G401 (cell line): ENCODE measurements at places on chromosomes 3 and 15.

GRCh38 chr3:128381609-128382008, 85.1 kb downstream of the DNAJB8 start:
- DNase-seq: no peak

DNA sequence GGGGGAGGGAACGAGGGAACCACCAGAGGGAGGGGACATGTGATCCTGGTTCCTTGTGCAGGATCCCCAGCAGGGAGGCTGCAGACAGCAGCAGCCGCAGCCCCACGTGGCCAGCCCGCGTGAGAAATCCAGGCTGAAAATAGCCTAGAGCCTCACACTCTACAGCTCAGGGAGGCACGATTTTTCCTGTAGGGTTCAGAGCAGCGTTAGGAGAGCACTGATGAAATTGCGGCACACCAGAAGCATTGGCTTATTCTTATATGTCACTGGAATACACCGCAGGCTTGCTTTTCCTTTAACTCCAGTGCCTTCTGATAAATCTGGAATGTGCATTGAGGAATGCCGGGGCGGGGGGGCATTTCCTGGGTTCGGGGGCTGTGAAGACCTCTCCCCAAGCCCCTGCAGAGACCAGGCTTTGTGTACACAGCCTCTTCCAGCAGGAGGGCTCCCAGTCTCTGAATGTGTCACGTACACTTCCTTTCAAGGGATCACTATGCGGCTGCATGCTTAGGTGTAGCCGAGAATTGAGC, 193.0 kb downstream of the ATP10A start:
- peak; percentile 90 for DNase-seq

- no peak for DNase-seq
Measured at GRCh38 chr3:192239956-192240355, 487.4 kb downstream of the FGF12 start.

DNA sequence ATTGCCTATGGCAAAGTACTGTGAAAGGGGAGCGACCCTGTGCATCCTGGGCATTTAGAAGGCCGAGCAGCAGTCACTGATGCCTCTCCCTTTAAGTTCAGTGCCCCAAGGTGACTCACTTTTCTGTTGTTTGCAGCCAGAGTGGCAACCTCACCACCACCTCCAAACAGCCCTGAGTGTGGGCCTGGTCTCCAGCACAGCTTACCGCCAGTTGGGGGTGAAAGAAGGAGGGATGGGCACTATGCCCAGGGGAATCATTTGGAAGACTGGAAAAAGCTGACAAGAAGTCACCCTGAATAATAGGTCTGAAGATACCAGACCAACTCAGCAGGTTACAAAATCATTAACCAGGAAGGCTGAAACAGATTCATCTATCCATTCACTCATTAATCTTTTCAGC, 571.8 kb downstream of the EPHB1 start:
- DNase-seq: no peak
